ENCODE measurements at places on chromosomes 3 and 15.

DNA sequence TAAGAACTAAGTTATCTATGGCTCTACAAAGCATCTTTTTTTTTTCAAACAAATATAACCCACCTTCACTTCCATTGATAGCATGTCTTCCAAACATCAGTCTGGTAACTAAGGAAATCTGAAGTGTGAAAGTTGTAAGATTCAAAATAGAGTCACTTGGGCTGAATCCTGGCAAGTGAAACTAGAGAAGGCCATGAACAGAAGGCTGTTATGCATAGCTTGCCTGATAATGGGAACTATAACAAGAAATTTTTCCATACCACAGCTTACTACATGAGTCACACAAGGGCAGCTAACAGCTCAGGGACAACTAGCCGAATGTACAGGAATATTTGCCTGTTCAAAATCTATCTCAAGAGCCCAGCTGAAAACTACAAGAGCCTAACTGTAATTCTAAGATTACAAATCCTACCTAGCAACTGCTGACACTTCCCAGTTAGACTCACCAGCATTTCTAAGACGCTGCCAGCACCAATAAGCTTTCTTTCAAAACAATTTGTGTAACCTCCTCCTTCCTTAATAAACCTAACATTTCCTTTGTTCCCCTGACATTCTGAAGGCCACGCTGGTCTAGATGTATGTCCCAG is 1066.5 kb downstream of the PLOD2 start:
- no peak for DNase-seq

- DNase-seq = no peak
These were observed 472.9 kb upstream of the CBLB start for GRCh38 chr3:106341586-106342162.

- DNase-seq = peak; percentile 90
These were observed at the start of gene U2SURP for GRCh38 chr3:143001369-143002082. TSS of gene U2SURP (plus strand) at chr3:143001570. CDS start at chr3:143001629, 59 bp downstream.

DNA sequence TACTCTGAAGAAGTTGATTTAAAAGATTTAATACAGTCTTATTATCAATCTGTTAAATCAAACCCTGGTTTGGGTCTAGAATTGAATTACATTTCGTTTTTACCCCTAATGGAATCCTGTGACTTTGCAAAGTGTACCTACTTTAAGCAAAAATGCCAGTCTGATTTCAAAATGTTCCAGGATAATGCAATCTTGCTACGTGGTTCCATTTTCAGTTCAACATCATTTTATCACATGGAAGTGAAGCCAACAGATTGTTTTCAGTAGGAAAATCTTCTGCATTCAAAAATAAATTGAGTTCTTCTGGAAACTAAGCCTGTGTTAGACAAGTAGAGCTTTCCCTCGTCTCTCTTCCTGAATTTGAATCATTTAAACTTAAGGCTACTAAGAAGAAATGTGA is 356.4 kb downstream of the CHST2 start:
- DNase-seq = no peak

- DNase-seq = no peak
These were observed 38.4 kb downstream of the TSC22D2 start for GRCh38 chr3:150446470-150446977.

DNA sequence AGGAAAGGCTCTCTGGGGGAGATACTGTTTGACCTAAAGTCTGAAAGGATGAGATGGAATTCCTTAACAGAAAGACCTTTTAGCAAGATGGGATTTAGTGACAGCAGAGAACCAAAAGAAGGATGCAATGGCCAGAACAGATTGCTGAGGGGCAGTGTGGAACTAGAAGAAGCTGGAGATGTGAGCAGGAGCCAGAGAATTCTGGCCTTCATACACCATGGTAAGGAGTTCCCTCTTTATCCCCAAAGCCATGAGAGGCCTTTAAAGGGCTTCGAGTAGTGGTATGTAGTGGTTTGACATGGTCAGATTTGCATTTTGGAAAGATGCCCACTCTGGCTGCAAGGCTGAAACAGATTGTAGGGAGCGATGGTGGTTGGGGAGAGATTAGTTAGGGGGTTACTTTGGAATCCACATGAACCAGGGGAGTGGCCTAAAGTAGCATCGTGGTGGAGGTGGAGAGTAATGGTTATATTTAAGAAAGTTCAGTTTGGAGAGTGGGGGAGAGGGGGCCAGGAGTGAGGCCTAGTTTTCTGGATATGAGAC is 34.0 kb upstream of the NPHP3 start:
- no peak for DNase-seq

DNA sequence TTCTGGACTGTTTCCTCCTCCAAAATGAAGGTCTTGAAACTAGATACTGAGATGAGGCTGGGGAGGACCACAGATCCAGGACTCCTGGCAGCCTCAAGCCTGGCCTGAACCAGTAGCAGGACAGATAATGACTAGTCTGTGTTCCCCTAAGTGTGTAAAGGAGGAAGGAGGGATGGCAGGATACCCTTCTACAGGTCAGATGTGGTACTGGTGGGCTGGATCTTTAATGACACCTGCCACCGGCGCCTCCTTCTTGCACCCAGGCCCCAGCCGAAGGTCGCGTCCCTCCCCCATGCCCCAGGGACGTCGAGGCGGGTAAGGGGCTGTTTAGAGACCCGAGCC is 556 bp downstream of the USP19 start:
- DNase-seq = no peak

- DNase-seq = no peak
These were observed 63.8 kb downstream of the SPSB4 start for GRCh38 chr3:141114816-141115460.

GRCh38 chr3:130088061-130088460 is 6.4 kb downstream of the ALG1L2 start:
- no peak for DNase-seq

GRCh38 chr3:39329493-39329892 is at the start of gene CCR8:
TSS of gene CCR8 (plus strand) at chr3:39329709. CDS start at chr3:39332332, 2,623 bp downstream.
- no peak for DNase-seq

DNA sequence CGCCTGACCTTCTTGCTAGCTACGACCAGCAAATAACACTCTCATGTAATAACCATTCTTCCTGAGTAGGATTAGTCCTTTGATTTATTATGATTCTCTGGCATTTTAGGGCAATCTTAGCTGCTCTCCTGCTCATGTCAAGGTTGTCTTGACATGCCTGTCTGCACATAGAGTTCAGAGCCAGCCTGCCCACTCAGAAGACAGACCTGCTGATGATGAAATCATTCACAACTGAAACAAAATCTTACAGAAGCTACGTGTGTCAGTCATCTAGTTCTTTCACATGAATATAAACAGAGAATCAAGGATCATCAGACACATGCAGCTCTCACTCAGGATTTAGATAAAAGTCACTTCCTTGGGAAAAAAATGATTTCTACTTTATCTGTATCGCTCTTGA is 173.6 kb upstream of the LYSMD4 start:
- no peak for DNase-seq

- no peak for DNase-seq
These were observed 141.4 kb downstream of the TP63 start for GRCh38 chr3:189772584-189772983.

All from central memory CD4-positive, alpha-beta T cell (primary cell).